ENCODE measurements at places on chromosomes 12 and 14.

DNA sequence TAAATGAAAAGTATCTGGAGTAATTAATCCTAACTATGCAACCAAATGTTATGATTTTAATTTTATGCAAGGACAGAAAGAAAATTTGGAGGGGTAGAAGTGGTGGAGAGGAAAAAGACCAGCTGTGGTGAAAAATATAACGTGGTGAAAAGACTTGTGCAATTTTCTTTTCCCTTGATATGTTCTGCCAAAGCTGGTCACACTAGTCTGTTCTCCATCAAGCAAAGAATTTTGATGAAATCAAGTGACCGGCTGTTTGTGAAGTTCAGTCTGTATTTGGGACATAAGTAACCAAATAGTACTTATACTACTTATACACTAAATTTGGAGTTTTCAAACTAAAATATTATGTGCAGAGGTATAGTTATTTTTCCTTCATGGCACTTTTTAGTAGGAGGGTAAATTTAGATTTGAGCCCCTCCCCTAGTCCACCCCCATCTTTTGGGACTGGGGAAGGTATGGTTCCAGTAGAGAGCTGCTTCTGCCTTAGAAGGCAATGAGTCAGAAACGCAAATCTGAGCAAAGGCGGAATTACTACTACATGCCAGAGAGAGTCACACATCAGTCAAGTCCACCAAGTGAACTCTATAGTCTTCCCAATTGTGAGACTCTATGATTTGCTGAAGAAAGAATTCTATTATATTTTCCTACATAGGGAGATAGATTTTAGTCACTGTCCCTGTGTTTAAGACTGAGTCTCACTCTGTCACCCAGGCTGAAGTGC is 229.7 kb downstream of the SLC25A21 start:
- DNase-seq: peak; percentile 33

GRCh38 chr12:113852695-113853490 is 113.2 kb downstream of the RBM19 start:
- no peak for DNase-seq

GRCh38 chr14:85079842-85080730 is 449.9 kb upstream of the FLRT2 start:
- no peak for DNase-seq

DNA sequence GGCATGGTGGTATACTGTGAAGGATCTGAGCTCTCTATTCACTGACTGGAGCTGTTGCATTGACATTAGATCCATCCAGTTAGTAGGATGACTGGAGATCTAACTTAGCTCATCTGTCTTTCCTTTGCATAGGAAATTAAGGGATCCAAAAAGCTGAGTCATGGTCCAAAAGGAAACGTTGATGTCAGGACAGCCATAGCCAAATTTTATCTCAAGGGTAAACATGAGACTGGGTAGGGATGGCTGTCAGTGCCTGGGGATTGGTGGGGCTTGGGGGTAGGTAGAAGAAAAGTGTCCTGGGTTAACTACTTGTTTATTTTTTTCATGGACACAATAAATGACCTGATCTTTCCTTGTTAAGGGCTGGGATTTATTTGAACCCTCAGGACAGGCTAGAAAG is 4.6 kb downstream of the FAM177A1 start:
- DNase-seq: peak; percentile 61

GRCh38 chr14:85125291-85125670 is 404.7 kb upstream of the FLRT2 start:
- peak; percentile 2 for DNase-seq

- peak; percentile 27 for DNase-seq
Observed at GRCh38 chr14:50736932-50737419, 68.9 kb upstream of the SAV1 start.

GRCh38 chr12:131348646-131349045 is 362.2 kb upstream of the SFSWAP start:
- no peak for DNase-seq

DNA sequence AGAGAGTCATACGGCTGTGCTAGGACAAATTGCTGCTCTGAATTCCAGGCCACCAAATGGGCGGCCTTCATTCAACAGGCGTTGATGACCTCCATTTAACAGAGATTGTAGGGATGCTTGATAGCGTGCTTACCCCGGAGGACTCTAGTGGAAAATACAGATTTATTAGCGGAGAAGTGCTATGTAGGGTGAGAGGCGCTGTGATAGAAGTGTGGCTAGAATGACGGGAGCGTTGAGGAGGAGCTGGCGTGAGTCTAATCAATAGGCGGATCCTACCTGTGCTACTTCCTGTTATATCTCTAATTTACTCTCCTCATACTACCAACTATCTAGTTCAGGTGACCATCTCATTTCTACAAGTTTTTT is 668 bp downstream of the MRPS35 start:
- DNase-seq: no peak

GRCh38 chr12:94585626-94586025 is 64.7 kb downstream of the TMCC3 start:
- no peak for DNase-seq

- no peak for DNase-seq
Observed at GRCh38 chr12:30323008-30323407, 372.7 kb downstream of the IPO8 start.

DNA sequence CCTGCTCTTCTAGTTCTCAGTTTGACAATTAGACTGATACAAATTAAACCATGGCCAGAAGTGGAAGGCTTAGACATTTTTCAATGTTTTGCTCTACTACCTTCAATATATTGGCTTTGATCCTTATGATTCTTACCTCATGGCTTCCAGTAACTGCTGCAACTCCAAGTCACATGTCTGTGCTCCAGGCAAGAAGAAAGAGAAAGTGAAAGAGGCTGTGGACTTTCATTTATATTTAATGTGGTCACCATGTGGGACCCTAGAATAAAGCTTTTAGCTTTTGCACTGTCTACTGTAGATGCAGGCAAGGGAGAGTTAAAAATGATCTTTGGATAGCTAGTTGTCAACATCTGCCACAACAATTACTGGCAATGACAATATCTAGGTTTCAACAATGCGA is 214.3 kb upstream of the PDE3A start:
- DNase-seq: peak; percentile 14

DNA sequence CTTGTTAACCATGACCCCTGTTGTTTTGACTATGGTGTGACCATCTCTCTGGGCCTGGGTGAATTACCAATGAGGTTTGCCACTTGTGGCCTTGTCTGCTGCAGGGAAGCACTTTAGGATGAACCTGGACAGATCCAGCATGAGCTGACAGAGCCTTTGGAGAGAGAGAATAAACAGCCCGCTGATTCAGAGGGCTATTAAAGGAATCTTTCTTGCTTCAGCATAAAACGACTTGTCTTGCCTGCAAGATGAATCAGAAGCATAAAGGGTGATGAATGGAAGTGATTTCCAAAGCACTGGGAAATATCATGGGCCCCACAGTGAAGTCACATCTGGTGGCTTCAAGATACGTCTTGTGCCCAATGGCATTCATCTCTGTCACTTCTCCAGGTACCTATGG is 69.0 kb upstream of the WSCD2 start:
- no peak for DNase-seq

DNA sequence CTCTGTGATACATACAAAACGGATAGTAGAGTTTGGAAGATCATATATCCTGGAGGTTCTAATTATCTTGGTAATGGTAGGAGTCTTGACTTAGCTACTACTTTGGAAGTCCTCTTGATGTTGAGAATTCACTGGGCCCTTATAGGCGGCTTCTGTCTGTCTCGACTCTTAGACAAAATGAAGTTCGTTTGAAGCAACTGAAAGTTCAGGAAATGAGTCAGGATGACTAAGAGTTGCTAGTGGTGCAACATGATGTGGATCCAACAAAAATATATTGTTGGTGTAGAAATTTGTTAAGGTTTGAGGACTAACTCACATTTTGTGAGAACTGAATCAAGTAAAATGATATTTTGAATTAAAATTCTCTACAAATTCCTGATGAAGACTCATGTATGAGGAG is 272.7 kb downstream of the AEBP2 start:
- peak; percentile 72 for DNase-seq

DNA sequence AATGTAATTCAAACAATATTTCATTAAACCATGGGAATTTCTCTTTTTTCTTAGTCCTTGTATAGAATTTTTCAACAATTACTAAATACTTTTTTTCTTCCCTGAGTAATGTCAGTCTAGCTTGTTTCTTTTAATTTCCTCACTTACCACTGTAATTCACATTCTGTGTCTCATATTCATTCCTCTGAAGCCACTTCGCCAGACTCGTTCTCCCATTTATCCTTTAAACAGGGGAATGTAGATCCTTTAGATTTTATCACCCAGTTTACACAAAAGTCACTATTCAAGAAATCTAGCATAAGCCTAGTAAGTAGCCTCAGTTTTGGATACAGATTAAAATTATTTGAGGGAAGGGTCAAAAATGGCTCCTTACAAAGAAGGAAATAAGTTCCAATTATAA is 6.8 kb downstream of the USP15 start:
- no peak for DNase-seq

DNA sequence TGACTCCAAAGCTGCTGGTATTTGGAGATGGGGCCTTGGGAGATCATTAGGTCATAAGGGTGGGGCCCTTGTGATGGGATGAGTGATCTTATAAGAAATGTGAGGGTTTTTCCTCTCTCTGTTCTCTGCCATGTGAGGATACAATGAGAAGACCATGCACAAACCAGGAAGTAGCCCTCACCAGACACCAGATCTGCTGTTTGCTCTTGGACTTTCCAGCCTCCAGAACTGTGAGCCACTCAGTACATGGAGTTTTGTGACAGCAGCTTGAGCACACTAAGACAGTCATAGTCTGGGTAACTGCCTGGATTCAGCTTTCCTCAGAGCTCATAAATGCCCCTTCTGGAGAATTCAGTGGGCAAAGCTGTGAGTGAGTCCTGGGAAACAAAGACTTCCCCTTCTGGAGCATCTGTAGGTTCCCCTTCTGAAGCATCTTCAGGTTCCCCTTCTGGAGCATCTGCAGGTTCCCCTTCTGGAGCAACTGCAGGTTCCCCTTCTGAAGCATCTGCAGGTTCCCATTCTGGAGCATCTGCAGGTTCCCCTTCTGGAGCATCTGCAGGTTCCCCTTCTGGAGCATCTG is 11.0 kb upstream of the PPP4R3A start:
- DNase-seq: no peak

- DNase-seq: no peak
Observed at GRCh38 chr14:95659990-95660385, 26.2 kb upstream of the TCL1B start.

GRCh38 chr12:8037947-8038346 is 5.4 kb downstream of the FOXJ2 start:
- no peak for DNase-seq

DNA sequence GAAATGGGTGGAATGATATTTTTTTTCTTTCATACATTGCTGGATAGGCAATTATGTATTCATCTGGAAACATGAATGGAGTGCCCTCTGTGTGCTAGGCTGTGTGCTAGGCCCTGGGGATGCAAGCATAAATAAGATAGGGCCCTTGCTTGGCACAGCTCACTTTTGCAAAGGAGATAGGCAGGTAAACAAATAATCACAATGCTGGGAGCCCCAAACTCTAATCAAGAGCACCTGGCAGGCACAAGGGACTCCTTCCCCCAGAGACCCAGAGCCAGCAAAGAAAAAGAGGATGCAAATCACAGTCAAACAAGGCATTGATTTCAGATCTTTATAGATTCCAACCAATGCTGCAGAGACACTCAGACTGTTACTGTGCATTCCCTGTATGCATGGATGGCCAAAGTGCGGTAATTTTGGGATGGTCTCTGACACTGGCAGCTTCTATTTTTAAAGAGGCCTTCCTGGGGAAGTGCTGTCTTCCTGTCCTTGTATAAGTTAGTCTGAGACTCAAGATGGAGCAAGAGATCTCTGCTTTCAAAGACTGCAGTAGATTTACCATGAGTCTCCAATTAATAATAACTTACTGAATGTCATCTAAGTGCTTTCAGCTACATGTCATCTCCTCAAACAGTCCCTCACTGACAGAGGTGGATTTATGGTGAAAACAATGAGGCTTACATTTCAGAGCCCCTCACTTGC is 45.1 kb upstream of the CPM start:
- DNase-seq: no peak

- no peak for DNase-seq
Observed at GRCh38 chr12:125861299-125862281, 796.4 kb downstream of the AACS start.

DNA sequence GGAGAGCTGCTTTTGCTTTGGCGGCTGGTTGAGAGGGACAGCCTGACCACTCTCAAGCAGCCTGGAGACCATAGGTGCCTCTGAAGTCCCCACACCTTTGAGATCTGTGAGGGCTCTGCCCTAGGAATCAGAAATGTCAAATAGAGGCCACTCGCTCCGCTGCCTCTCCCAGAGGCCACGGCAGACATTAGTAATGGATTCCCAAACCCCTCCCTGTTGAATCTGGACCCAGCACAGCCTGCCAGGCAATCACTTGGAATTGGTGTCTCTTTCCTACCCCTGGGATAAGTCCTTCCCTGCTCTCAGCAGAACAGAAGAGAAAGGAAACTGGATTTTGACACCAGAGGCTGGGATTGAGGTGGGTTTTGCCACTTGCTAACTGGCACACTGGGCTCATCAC is 25.0 kb downstream of the MMAB start:
- DNase-seq: no peak

DNA sequence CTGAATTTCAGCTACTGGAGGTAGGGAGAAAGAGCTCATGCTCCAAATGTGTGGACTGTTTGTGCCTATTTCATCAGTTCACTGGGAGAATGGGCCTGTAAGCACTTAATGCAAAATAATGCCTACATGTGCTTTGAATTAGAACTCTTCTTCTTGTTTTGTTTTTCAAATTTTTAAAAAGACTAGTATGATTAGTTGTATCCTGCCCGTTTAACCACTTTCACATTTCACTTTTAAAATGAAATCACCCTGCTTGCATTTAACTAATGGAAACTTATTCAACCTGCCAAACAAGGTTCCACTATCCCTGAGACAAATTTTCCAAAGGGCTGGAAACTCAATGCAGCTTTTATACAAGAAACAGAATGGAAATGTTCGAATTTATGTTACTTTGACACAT is 79.7 kb downstream of the SAMD4A start:
- DNase-seq: peak; percentile 46

GRCh38 chr12:105955976-105956375 is 182.8 kb downstream of the NUAK1 start:
- DNase-seq: no peak

- peak; percentile 16 for DNase-seq
Observed at GRCh38 chr12:42382013-42382696, 56.2 kb downstream of the PPHLN1 start.

GRCh38 chr14:89629383-89629782 is 212.3 kb upstream of the FOXN3 start:
- DNase-seq: no peak

- peak; percentile 50 for DNase-seq
Observed at GRCh38 chr12:32583534-32583933, 95.6 kb upstream of the DNM1L start.

DNA sequence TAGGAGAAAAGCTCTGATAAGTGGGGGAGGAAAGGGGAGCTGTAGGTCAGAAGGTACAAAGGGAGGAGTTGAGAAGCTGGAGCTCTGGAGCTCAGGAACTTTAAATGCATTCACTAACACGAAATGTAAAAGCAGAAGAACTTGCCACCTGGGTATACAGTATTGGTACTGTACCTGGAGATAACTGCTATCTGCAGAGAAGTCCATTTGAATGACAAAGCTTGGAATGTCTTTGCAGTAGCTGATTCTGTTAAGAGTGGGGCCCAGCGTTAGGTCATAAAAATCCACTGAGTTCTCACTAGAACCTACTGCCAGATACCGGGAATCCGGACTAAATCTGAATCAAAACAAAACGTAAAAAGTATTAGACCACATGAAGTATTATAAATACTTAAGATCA is 55.6 kb downstream of the ZC3H14 start:
- DNase-seq: no peak
